Activated CD4-positive, alpha-beta T cell treated with anti-CD3 and anti-CD28 coated beads, Interleukin-2, amount 10 ng/mL, durations not matched to agents 24 days and 14 days (primary cell): ENCODE measurements at places on chromosomes 6 and 20. TPM values are rescaled to one million over a fixed set of nuclear protein-coding genes. Genes with fewer than 3 reads are reported as not detected.

- peak; percentile 66 for DNase-seq
Observed at GRCh38 chr6:104789770-104790190, 69.9 kb downstream of the HACE1 start.

- DNase-seq, result no peak
Observed at GRCh38 chr6:121904559-121904958, 469.1 kb downstream of the GJA1 start.

- no peak for DNase-seq
Observed at GRCh38 chr6:162371121-162371520, 356.4 kb downstream of the PRKN start.

- no peak for DNase-seq
Observed at GRCh38 chr6:22017766-22018165, 279.1 kb downstream of the PRL start.

DNA sequence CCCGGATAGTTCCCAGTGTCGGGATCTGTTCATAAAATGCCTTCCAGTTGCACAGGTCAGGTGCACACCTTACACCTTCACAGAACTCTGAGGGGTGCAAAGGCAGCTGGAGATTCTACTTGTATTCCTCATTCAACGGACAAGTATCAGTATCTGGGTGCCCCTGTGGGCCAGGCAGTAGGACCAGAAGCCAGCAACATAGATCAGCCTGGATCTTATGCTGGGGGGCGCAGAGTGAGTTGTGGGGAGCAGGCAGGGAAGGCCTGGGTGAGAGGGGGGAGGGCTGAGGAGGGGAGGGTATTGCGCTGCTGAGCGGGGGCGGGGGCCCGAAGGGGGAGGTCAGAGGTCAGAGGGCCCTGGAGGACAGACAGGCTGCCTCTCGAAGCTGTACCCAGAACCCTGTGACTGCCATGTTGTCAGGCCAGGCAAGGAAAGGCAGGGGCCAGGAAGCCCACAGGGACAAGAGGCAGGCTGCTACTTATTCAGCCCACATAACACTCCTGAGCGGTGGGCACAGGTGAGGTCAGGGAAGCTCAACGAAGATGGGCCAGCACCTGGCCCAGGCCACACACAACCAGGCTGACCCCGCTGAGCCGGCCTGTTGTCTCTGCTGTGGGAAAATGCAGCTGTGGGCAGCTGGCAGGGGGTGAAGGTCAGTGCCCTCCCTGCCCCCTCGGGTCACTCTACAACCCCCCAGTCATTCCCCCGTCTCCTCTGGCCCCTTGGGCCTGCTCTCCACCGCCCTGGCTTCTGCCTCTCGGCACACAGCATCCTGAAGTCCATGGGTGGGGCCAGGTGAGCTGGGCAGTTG, 1.1 kb downstream of the OPRL1 start:
- peak; percentile 68 for DNase-seq

DNA sequence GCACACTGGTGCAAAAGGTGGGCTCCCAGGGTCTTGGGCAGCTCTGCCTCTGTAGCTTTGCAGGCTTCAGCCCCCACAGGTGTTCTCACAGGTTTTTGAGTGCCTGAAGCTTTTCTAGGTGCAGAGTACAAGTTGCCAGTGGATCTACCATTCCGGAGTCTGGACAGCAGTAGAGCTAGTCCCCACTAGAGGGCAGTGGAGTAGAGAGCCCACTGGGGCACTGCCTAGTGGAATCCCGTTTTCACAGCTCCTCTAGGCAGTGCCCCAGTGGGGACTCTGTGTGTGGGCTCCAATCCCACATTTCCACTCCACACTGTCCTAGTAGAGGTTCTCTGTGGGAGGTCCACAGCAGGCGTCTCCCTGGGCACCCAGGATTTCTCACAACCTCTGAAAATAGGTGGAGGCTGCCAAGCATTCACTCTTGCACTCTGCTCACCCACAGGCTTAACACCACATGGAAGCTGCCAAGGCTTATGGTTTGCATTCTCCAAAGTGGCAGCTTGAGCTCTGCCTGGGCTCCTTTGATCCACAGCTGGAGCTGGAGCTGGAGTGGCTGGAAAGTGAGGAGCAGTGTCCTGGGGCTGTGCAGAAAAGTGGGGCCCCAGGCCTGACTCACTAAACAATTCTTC, 86.3 kb upstream of the PROKR2 start:
- DNase-seq, result peak; percentile 70

DNA sequence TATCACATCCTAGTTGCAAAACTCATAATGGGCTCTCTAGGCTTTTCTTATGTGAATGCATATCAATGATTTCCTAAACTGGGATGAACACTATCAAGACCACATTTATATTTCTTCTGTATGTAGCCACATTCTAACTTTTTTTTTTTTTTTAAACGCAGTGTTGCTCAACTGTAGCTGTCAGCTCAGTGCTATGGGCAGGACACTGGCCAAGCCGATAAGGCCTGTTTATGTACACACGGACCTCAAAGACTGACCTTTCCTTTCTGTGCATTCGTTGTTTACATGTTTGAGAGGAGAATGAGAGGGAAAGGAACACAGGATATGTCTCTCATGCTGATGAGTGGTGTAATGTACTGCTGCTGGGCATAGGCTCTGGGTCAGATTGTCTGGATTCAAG, 75.1 kb upstream of the B3GAT2 start:
- no peak for DNase-seq

GRCh38 chr6:27795697-27796494, 116.3 kb downstream of the OR2B2 start:
- DNase-seq, result peak; percentile 93

GRCh38 chr20:1108437-1108920, 9.9 kb upstream of the PSMF1 start:
- peak; percentile 83 for DNase-seq

ZBTB46 gene
- total RNA-seq, result 0.84 and 1.0 TPM in 2 replicates

DNA sequence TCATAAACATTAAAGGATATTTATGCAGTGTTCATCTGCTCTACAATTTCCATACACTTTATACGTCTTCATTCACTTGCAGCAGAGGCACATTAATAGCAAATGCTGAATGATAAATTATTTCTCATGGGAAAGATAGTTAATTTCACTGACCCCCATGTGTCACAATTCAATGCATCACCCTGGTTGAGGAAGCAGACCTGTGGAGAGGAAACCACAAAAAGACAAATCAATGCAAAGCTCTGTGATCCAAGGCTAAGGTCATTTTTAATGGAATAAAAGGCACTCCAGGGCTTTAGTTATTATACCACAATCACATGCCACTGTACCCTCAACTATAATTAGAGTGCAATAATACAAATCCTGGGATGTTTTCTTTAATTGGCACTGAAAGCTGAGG, 40.3 kb upstream of the TENT5A start:
- no peak for DNase-seq

- DNase-seq, result no peak
Observed at GRCh38 chr6:123529058-123529457, 107.7 kb downstream of the TRDN start.

PROKR2 gene
- total RNA-seq, result not detected in 2 replicates

GRCh38 chr6:139970591-139970991, 596.1 kb upstream of the CITED2 start:
- no peak for DNase-seq

DNA sequence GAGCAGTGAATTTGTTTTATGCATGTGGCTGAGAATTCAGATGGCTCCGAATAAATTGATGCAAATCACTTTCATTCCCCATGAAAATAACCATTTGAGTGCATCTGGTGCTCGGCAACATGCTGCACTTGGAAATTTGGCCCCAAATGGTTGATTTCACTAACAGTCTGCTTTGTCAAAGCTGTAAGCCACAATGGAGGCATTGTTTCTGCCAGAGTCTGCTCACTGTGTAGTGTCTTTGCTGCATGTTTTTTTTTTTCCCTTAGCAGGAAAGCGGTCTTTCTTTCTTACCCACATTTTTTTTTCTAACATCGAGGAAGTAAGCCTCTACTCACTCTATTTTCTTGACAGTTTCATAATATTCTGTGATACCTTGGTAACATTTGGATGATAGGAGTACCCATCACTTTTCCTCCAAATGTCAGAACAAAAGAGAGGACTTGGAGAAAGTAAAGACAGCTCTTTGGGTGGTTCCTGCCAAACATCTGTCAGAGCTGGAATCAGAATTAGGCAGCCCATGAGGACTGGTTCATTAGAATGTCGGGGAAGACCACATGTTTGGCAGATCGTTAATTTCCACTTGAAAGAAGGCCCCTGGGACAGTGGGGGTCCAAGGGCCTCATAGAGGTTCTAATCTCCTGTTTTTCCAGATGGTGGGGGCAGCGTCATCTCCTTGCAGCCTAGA, 149.5 kb downstream of the DOK5 start:
- DNase-seq, result no peak

EFCAB8 gene
- total RNA-seq, result 0.33 and 0.54 TPM in 2 replicates

DNA sequence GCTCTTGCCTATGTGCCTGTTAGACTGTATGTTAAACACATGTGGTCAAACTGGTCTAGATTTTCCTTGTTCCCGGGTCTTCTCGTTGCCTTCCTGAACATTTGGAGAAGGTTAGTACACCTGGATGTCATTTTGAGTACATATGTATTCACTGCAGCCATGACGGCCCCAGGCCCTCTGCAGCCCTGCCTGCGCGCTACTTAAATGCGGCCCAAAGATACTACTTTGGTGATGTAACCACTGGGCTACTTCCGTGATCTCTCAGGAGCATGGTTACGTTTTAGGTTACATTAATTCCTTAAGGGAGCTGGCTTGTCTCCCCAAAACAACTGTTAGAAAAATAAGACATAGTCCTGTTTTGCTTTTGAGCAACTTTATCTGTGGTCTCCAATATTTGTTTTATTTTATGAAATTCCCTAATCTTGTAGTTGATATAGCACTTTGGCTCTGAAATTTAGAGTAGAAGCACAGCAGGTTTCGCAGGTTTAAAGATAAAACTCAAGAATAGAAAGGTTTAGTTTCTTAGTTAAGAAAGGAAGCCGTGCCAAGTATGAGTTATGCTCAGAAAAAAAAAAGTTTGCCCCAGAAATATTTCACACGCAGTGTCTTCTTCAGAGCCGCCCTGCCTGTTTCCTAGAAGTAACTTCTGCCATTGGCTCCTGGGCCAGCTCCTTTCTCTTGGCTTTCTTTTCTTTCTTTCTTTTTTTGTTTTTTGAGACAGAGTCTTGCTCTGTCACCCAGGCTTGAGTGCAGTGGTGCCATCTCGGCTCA, 38.1 kb downstream of the TIAM2 start:
- DNase-seq, result no peak

HLA-DQA2 gene
- 0.45 and 0.65 TPM in 2 replicates for total RNA-seq

SOD2 gene
- total RNA-seq, result 83.0 and 88.3 TPM in 2 replicates

ENPP4 gene
- 5.3 and 6.0 TPM in 2 replicates for total RNA-seq

CST1 gene
- not detected in 2 replicates for total RNA-seq

MAFB gene
- 0.93 and 1.2 TPM in 2 replicates for total RNA-seq

GRCh38 chr6:12621754-12622153, 94.8 kb upstream of the PHACTR1 start:
- no peak for DNase-seq

DNA sequence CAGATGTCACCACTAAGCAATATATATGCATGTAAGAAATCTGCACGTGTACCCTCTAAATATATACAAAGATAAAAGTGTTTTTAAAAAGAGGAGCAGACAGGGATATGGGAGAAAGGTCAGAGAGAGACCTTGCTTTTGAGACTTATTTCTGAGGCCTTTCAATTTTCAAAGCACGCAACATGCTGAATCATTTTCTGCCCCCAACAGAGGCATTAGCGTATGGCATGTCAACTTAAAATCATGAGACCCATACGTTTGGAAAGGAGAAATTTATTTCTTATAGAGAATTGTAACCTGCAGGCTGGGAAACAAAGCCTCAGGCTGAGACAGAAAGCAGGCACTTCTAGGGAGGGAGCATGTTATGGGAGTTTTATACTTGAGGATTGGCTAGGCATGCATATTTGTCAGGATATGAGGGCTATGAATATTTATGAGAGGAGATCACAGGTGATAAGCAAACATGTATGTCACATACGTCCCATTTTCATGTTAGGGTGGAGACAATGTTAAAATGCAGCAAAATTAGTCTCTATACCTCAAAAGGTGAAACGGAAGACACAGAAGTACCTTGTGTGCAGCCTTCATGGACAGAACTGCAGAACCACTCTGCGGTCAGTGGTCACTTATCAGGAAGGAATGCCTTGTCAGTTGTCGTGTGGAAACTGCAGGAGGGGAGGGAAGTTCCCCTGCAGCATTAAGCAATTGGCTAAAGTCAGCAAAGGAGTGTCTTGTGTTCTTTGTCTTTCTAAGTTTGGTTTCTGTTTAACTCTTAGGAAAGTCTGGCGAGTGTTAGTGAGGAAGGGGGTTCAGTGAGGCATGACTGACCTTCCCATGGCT, 6.3 kb upstream of the GABRR2 start:
- no peak for DNase-seq

DNA sequence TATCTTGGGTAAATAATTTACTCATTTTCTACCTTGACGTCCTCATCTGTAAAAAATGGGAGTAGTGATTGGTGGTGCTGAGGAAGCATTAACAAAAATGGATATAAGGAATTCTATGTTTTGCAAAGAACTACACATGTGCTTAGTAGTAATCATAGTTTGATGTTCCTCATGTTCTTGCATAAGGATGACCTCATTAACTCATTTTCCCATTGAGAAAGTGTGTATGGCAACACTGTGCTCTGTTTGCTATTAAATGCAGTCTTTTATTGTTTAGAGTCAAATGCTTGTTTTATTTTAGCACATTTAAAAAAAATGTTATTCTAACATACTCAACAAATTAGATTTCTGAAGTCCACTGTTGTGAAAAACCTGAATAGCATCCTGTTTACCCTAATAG, 211.2 kb upstream of the RSPO3 start:
- no peak for DNase-seq

OR2B6 gene
- total RNA-seq, result not detected in 2 replicates

- no peak for DNase-seq
Observed at GRCh38 chr6:134434019-134434942, 116.4 kb upstream of the SGK1 start.

DNA sequence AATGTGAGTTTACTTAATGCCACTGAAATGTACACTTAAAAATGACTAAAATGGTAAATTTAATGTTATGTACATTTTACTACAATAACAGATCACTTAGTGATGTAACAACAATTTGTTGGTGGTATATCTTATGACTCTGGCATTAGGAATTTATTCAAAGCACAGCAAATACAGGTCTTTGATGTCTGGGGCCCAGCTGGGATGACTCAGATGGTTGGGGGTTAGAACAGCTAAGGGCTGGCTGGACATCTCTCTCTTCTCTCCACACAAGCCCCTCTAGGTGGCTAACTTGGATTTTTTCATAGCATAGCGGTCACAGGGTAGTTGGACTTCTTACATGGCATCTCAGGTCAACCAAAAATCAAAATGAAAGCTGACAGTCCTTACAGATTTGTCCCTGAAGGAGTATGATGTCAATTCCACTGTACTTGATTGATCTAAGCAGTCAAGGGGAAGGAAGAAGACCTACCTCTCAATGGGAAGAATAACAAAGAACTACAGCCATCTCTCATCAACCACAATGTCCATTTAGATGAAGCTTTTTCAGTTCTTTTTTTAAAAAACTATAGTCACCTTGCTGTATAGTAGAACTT, 37.5 kb upstream of the LCA5 start:
- DNase-seq, result no peak
